Nucleus accumbens (tissue), 56 donors: ENCODE measurements at places on chromosomes 7 and 10.

DNA sequence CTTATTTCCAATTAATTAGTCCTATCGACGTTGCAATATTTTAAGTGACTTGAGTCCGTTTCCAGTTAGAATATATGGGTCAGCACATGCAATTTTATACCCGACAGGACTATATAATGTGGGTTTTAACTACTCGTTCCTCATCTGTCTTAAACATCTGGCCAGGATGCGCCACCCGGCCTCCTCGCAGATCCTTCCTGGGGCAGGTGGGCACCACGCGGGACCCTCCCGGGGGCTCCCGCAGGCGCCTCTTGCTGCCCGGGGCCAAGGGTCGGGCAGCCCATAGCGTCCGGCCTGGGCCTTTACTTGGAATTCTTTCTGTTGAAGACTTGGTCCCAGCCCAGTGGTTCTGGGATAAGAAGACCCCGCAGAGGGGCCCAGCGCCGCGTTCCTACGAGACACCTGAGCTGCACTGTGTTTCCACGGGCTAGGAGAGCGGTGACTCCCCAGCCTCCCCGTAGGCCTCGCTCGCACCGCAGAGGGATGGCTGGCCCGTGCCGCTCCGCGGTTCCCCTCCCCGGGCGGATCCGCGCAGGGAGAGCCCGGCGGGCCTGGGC is 10.1 kb upstream of the MNX1 start:
- DNase-seq: no peak

GRCh38 chr7:151448261-151449252 is 8.6 kb upstream of the CRYGN start:
- DNase-seq: no peak

GRCh38 chr7:50812841-50813475 is 30.3 kb upstream of the GRB10 start:
- DNase-seq: no peak

DNA sequence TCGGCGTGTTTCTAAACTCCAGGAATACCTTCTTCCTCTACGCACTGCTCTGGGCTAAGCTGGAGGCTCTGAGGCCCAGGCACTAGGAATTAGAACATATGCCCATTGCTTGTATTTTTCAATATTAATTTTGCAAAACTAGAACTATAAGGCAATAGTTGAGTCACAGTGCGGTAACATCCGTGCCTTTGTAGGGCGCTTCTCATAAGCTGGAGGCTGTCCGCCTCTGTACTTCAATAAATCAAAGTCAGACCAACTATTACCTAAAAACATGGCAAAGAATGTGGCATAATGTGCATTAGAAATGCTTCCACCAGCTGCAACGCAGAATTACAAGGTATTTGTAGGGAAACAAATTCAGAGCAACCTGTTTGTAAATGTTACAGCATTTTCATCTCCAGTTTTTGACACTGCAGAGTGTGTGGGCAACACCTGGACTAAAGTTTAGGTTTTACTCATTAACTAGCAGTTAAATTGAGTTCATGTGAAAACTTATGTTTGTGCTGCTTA is 440 bp upstream of the MINDY3 start:
- no peak for DNase-seq

DNA sequence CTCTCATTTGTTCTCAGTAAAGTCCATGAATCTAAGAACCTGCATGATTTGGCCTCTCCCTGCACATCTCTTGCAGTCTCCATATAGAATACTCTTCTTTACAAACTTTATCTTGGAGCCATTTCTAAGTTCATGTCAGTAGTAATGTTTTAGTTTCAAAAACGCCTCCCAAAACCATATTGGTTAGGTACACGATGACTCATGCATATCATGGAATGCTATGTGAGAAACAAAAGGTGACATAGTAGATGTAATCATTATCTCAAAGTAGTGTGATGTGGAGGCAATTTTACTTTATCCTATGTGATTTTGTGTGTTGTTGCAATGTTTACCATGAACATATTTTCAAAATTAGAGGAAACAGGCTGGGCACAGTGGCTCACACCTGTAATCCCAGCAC is 520.7 kb downstream of the KCNMA1 start:
- no peak for DNase-seq

DNA sequence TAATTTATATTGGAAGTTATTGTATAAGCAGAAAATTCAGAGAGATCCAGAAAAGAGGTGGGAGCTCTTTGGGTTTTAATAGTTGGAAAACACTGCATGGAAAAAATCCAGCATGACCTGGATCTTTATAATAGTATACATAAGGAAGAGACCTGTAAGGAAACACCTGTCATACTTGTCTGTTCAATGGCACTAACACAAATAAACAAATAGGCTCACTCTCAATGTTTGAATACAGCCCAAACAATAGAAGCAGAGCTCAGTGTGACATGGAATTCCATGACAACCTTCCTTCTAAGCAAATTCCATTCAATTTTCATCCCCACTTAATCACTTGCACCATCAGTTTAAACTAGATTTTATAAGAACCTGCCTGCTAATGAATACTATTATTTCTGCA is 31.7 kb downstream of the CISD1 start:
- no peak for DNase-seq
